ENCODE measurements at places on chromosomes 3 and 15.

DNA sequence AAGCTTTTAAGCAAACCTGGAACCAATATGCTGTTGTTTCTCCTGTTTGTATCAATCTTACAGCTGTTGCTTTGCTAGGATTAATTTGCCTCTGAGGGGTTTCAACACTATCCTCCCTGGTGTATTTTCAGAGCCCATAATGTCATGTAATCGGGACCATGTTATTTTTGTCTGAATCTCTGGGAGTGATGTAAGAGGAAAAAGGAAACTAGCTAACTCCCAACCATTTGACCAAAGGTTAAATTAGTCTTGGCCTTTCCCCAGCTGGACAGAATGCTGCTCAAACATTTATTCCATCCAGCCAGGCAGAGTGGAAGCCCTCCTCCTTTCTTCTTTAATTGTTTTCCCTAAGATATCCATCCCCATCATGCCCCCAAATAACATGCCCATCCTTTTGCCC lies 142.2 kb downstream of the ALDH1A2 start:
- DNase-seq, result no peak

- no peak for DNase-seq
These were observed 268.4 kb downstream of the IGSF11 start for GRCh38 chr3:118766306-118766669.

- no peak for DNase-seq
These were observed 8.8 kb upstream of the CYP11A1 start for GRCh38 chr15:74376226-74376625.

DNA sequence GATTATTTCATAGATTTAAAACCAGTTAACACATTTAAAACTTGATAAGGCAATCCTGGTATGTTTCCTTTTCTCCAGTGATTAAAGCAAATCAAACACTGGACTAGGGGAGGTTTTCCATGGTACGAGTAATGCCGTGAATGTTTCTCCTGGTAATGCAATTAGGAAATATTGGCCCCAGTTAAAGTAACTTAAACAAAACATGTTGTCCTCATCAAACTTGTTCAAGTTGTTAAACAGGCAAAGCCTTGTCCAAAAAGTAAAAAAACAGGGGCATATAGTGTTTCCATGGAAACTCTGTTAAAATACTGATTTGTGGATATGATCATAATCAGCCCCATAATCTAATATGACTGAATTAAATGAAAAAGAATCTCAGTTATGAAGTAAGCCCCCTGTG lies 13.1 kb upstream of the LRTM1 start:
- no peak for DNase-seq

DNA sequence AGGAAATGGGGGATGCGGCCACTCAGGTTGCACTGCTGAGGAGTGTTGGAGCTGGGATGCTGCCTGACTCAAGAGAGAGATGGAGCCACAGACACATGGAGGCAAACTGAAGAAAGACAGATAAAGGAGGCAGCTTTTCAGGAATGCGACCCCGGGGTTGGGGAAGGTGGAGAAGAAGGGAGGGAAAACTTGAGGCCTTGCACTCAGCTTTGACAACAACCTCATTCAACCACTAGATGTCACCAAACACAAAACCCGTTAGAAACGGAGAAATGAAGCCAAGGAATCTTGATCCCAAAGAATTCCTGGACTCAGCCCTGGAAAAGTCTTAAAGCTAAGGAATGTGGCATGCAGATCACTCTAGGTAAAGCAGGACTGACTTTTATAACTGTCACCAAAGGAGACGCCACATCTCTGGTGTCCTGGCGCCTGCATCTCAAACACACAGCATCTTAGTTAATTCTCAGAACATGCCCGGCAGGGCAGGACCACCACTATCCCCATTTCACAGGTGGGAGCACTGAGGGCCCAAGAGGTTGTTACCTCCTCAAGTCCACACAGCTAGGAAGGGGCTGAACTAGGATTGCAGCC lies 59.6 kb upstream of the LMCD1 start:
- DNase-seq, result no peak

DNA sequence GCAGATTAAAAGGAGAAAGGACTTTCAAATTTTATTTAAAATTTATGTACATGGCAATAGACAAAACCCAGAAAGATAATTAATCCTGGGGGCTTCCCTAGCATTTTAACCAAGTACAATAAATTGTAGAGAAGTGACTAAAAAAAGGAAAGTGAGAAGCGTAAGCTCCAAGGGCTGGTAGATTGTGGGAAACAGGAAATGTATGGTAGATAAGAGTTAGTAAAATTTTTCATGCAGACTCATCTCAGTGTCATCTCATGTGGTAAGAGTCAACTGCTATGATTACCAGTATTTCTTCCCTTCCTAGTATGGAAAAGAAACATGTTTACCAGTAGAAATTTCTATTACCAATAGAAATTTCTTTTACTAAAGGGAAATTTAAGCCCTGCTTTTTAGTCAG lies 464.3 kb upstream of the AGTR1 start:
- DNase-seq, result no peak

GRCh38 chr3:79310016-79310415 lies 457.8 kb downstream of the ROBO1 start:
- no peak for DNase-seq

DNA sequence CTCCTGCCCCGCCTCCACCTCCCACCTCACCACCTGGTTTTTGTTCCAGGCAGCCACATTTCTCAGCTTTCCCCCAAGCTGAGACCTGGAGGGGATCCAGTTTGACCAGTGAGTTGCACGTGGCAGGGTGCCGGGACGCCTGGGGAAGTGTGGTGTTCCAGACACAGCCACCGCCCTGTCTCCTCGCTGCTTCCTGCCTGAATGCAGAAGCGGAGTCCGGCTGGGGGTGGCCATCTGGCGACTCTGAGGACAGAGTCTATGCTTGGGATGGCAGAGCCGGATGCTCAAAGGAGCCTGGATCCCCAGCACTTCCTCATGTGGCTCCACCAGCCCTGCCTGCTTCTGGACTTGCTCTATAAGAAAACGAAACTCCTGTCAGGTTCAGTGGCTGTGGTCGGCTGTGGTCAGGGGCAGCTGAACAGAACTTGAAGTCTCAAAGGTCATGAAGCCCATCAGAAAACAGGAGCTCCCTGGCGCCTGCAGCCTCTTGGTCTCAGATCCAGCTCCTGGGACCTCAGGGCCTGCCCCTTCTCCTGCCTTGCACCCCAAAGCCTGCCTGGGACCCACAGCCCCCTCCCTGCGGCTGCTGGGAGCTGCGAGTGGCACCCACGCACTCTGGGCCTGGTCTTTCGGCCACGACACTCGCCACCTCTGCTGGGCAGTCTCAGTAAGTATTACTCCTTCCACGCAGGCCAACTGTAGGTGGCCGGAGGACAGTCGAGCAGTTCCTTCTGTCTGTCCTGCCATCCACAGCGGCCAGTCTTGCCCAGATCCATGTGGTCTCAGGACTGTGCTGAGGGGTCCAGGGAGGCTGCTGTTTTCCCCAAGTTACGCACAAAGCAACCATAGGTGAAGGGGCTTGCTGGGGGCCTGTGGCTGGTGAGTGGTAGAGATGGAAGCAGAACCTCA lies 112.8 kb upstream of the MEF2A start:
- DNase-seq, result peak; percentile 74

DNA sequence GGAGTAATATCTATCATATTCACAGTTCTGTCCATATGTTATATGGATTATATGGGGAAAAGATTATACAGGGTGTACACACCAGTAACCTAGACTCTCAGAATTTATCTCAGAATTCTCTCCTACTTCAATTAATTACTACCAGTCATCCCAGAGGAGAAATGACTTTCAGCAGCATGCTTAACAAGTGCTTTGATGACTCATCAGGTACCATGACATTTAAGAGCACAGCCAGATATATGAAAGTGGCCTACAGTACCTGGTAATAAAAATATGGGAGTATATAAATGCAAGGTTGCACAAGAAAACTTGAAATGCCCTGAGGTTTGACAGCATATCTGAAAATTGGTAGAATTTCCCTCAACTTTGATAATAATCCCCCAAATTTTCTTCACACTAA lies 1273.0 kb downstream of the OTOL1 start:
- DNase-seq, result no peak

GRCh38 chr3:42024591-42025351 lies 62.9 kb upstream of the ULK4 start:
- no peak for DNase-seq

GRCh38 chr3:33513262-33513863 lies 73.2 kb upstream of the UBP1 start:
- DNase-seq, result no peak

GRCh38 chr3:55270976-55271375 lies 216.1 kb downstream of the WNT5A start:
- DNase-seq, result no peak

- DNase-seq, result no peak
These were observed 346.9 kb upstream of the CDIN1 start for GRCh38 chr15:36232491-36232890.

DNA sequence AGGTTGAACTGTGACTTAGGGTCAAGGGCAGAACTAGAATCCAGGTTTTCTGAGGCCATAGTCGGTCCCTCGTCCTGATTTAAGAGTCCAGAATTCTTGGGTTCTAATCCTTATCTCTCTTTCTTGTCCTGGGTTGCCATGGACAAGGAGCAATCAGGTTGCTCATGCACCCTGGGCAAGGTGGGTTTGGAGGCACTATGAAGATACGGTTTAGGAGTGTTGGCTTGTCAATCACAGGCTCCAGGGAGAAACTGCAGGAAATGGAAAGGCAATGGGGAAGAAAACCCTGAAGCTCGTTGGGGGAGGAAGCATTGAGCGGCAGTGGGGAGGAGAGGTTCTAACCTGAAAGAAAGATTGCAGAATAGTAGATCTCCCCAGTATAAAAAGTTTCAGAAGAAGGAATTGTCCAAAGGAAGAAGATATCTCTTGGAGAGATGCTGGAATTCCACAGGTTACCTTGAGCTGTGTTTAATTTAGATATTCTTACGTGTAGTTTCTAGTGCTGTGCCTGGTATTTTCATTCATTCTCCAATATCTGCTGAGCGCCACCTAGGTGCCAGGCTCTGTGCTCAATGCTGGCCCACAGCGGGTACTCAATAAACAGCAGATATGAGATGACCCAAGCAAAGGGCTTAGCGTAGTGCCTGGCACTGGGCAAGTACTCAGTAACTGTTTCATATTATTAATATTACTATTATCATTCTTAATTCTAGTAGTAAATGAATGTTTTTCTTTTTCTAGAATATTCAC lies 2.0 kb downstream of the ACAN start:
- DNase-seq, result no peak

- DNase-seq, result no peak
These were observed 56.0 kb downstream of the RPLP1 start for GRCh38 chr15:69508659-69509058.

GRCh38 chr15:51203797-51204196 lies 109.1 kb upstream of the TNFAIP8L3 start:
- DNase-seq, result no peak

DNA sequence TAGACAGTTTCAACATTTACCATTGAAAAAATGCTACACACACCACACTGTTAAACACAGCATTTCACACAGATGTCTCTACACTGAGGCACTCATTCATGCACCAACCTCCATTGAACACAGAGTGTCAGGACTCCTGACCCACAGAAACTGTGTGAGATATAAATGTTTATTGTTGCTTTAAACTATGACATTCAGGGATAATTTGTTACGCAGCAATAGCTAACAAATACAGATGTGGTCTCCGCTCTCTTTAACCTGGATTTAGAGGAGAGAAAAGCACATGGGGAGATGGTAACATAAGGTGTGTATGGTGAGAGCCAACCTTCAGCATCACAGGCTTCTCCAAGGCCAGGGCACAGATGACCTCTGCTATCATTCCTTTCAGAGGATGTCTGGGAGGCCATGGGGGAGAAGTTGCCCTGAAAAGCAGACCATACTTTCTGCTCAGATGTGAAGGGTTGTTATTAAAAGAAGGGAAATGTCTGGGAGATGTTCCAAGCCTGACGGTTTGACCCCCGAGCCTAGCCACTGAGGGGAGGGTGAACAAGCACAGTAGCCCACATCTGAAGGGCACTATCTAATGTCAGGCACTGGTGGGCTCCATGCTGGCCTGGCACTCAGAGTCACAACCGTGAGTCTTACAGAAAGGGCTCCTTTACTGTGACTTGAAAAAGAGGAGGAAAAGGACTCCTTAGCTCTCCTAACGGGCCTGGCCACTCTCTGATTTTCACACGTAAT lies 284.5 kb upstream of the TLE3 start:
- DNase-seq, result no peak

DNA sequence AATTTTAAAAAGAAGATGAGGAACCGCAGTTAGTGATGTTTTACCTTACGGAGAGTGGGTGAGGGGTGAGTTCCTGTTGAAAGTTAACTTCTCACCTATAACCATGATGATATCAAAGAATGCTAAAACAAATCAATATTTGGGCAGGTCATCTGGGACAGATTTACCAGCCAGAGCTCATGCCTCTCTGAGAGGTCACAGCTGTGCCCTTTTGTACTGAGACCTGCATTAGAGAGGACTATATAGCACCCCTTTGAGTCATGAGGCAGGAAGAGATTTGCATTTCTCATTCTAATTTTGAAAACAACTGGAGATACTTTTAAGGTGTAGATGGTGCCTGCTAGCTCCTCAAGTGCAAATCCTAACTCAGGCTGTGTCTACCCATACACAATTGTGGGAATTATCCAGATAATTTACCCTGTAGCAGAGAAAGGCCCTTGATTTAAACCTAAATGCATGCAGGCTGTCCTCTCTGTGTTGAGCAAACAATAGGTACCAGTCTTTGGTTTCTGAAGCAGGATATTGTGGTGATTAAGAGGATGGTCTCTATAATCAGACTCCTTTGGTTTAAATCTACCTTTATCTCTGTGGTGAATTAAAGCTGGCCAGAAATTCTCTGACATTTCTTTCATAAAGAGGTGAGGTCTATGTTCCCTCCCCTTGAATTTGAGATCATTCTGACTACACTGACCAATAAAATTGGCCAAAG lies 5.8 kb upstream of the TM4SF4 start:
- DNase-seq, result no peak

GRCh38 chr3:66376568-66376967 lies 124.3 kb downstream of the LRIG1 start:
- no peak for DNase-seq

GRCh38 chr3:142259359-142259758 lies 34.0 kb upstream of the GK5 start:
- DNase-seq, result no peak

DNA sequence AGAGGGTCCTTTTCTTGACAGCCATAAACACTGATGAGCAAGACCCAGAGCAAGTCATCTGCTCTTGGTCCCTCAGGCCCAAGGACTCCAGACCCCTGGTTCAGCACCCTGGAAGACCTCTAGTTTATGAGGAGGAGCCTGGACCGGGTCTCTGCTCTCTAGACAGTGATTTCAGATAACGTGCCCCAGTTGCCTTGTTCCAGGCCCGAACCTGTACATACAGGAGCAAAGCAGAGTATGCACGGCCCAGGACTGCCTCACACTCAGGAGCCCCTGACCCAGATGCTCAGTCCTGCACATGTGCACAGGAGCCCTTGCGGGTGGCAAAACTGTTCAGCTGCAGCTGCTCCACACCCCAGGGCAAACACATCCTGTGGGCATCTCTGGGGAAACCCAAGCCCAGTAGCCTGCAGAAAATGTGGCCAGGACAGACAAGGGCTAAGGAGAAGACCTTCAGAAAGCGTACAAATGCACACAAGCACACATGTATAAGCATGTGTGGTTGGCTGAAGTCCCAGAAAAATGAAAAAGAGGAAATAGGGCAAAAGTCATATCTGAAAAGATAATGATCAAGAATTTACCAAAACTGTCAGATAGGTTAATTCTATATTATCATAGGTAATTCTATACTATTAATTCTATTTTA lies 59.9 kb upstream of the CORO2B start:
- no peak for DNase-seq

- DNase-seq, result no peak
These were observed 1334.4 kb upstream of the ALCAM start for GRCh38 chr3:104032283-104032682.

- DNase-seq, result no peak
These were observed 27.3 kb downstream of the MGLL start for GRCh38 chr3:127794972-127795371.
